ENCODE measurements at places on chromosomes 4 and X.

DNA sequence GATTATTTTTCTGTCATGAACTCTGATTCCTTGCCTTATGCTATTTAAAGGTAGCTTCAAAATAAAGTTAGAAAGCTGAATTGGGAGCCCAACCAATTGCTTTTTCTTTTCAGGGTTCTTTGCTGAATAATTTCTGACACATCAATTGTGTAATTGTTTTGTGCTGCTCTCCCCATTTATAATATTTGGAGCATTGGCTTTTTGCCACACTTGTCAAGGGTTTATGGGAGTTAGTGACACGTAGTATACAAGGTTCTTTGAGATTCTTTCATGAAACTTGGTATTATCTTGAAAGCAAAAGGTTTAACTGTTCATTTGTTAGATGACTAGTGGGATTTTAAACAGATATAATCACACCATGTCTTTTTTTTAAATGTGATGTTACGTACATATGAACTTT lies 80.9 kb downstream of the POLA1 start:
- DNase-seq: no peak

DNA sequence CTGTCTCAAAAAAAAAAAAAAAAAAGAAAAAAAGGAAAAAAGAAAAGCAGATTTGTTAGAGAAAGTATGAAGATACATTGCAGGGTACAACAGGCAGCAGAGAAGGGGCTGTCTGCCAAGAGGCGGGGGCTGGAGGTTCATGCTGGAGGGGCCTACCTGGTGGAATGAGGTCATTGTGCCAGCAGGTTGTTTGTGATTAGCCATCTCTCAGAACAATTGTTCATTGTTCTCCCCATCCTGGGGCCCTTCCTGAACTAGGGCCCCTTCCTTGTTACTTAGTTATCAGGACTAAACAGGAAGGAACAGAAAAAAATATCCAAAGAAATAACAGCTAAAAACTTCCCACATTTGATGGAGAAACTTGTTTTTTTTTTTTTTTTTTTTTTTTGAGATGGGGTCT lies 14.0 kb upstream of the GPKOW start:
- DNase-seq: no peak

DNA sequence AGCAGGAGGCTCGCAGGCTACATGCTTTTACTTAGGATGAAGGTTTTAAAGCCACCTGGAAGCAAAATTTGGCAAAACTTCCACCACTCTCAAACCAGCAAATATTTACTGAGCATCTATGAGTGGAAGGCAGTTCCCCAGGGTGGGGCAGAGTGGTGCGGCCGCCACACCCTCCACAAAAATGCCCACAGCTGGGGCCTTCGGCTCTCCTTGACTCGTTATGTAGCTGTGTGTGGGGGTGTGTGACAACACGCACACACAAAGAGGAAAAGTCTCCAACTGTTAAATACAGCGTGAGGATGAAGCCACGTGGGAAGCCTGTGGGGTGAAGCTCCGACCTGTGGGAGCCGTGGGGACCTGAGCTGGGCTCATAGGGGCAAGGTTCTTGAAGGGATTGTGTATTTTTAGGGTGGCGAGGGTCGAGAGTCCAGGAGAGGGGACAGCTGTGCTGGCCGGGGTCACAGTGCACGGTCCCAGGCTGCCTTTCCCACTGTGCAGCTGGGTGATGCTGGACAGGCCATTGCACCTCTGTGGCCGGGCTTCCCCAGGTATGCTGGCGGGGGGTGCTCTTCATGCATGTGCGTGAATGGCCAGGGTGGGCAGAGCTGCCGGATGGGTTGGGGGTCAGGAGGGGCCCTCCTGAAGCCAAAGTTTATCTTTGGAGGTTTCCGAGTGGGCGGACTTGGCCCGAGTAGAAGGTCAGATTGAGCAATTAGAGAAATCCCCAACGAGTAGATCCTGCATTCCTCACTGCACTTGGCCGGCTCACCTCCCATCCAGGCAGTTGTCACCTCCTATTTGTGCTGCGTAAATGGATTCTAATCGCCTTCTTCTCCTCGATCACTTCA lies 25.4 kb downstream of the SORCS2 start:
- no peak for DNase-seq

- no peak for DNase-seq
These were observed 62.1 kb downstream of the FUNDC1 start for GRCh38 chrX:44480591-44480990.

GRCh38 chrX:133444952-133445831 lies 29.9 kb upstream of the GPC4 start:
- no peak for DNase-seq

DNA sequence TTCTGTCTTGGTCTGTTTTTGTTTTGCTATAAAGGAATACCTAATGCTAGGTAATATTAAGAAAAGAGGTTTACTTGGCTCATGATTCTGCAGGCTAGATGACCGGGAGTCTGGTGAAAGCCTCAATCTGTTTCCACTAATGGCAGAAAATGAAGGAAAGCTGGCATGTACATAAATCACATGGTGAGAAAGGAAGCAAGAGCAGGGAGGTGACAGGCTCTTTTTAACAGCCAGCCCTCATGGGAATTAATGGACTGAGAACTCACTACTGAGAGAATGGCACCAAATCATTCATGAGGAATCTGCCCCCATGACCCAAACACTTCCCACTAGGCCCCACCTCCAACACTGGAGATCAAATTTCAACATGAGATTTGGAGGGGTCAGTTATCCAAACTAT lies 27.6 kb downstream of the SATL1 start:
- DNase-seq: no peak

Measured in NT2/D1 (cell line).